ENCODE measurements at places on chromosomes 11 and 22.

GRCh38 chr11:96486890-96487611 lies 97.2 kb downstream of the JRKL start:
- DNase-seq: no peak

- DNase-seq: no peak
These were observed 10.7 kb downstream of the DTX4 start for GRCh38 chr11:59182457-59183151.

DNA sequence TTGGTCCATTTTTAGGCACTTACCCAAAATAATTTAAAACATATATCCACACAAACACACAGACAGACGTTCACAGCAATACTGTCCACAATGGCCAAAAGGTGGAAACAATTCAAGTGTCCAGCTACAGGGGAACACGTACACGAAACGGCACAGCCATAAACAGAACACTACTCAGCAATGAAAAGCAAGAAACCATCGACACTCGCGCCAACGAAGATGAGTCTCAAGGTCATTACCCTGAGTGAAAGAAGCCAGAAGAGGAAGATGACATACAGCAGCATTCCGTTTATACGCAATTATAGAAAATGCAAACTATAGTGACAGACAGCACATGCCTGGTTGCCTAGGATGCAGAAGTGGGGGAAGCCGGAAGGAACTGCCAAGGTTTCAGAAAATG lies 13.4 kb upstream of the COMT start:
- no peak for DNase-seq

GRCh38 chr11:78384231-78384630 lies 33.4 kb downstream of the GAB2 start:
- DNase-seq: no peak

All from NCI-H2227 treated with DMSO at 0.1 percent for 48 hours (cell line).